ENCODE measurements at places on chromosomes 11 and 22.

DNA sequence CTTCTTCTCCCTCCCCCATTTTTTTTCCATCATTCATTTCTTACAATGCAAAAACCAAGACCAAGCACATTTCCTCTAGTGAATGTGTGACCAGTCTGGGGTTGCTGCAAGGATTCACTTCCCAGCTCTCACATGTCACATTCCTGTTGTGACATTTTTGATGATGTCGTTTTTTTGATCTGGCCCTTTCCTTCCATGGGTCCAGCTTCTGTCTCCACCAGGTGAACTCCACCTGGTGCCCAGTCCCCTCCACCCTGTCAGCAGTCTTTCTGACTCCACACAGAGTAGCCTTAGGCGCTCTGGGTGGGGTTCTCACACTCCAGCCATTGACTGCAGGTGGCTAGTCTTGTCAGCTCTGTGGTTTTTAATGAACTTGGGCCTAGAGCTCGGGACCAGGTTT lies 15.6 kb downstream of the PANX1 start:
- no peak for DNase-seq

GRCh38 chr22:42608823-42609361 lies 5.8 kb downstream of the POLDIP3 start:
- DNase-seq = peak; percentile 39

GRCh38 chr11:18367431-18367830 lies 26.9 kb upstream of the LDHA start:
- DNase-seq = peak; percentile 39

- no peak for DNase-seq
These were observed 62.5 kb upstream of the PPARA start for GRCh38 chr22:46087816-46088277.

DNA sequence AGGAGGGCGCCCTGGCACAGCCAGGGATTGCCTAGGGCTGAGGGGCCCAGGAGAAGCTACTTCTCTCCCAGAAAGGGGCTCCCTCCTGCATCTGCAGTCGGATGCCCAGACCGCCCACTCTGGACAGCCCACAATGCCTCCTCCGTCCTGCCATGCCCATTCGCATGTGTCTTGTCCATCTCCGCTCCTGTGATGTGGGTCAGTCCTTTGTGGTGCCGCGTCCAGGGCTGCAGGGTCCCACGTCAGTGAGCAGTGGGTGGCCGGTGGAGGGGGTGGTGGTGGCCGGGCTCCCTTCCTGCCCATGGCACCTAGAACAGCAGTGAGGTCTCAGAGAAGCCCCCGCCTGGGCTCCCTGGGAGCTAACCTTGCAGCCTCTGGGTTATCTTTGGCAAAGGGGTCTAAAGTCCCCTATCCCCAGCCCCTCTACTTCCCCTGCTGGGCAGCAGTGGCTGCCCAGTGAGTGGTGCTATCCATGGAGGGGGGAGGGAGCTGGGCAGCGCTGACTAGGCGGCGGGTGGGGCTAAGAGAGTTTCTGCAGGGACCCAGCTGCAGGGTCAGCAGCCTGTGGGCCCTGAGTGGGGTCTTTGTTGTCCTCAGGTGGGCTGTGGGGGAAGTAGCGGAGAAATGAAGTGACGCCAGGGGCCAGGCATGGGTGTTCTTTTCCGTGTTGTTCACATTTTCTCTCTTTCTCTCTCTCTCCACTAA lies 41.1 kb downstream of the KCNC1 start:
- DNase-seq = no peak

DNA sequence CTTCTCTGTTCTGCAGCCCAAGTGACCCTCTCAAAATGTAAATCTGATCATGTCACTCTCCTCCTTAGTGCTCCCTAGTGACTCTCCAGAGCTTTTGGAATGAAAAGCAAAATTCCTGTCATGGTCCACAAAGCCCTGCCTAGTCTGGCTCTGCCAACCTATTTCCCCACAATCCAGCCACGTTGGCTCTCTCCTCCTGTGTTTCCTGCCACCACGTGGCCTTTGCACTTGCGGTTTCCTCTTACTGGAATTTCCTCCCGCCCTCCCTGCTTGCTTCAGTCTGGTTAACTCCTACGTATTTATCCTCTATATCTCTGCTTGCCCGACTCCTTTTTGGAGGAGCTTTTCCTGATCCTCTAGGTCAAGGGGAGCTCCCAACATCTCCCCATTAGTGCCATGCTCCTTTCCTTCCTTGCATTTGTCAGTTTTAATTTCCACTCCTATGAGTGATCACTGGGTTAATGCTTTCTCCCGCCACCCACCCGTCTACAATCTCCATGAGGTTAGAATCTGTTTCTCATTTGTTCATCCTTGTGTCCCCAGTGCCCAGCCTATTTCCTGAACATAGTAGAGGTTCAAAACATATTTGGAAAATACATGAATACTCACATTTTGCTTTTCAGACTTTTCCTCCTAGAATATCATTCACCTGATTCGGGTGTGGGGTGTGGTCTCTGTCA lies 11.5 kb downstream of the NNMT start:
- no peak for DNase-seq
